ENCODE measurements at places on chromosomes 2 and 18.

DNA sequence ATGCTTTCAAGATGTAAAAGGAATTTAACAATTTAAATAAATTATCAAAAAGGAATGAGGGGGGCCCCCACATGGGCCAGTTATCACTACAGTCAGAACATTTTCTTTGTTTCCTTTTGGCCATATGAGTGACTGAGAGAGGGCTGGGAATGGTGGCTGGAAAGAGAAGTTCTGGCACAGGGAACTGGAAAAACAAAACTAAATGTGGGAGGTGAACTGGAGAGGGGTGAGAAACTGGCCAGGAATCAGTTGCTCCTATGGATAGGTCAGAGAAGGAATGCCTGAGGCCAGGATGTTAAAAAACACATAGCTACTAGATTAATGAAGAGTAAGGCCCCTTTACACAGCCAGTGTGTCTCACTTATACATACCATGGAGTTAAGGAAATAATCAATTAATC, 121.0 kb downstream of the RBMS1 start:
- no peak for DNase-seq

DNA sequence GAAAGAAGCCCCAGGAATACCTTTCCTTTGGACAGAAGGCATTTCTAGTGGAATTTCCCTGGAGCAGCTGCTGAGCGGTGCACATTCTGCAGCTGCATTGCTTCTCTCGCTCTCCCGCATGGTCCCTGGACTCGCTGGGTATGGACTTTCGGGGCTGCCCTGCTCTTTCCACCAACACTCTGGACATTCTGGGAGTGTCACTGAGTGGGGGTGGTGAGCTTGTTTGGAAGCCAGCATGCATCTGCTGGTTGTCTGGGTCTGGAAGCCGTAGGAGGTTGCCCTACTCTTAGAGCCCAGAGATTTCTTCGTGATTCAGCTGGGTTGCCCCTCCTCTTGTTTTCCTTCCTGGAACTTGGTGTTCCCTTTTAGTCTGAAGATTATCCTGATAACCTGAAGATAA, 52.6 kb downstream of the TWIST2 start:
- no peak for DNase-seq

- no peak for DNase-seq
Measured at GRCh38 chr2:169716938-169717690, 16.5 kb upstream of the KLHL23 start.

GRCh38 chr2:191927991-191928390, 81.1 kb upstream of the CAVIN2 start:
- DNase-seq, result no peak

DNA sequence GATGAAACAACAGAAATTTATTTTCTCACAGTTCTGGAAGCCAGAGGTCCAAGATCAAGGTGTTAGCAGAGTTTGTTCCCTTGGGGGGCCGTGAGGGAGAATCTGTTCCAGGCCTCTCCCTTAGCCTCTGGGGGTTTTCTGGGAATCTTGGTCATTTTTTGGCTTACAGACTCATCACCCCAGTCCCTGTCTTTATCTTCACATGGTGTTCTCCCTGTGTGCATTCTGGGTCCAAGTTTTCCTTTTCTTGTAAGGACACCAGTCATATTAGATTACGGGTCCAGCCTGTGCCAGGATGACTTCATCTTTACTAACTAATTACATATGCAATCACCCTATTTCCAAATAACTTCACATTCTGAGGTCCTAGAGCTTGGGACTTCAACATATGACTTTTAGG, 292.5 kb upstream of the TRIB2 start:
- DNase-seq, result no peak

DNA sequence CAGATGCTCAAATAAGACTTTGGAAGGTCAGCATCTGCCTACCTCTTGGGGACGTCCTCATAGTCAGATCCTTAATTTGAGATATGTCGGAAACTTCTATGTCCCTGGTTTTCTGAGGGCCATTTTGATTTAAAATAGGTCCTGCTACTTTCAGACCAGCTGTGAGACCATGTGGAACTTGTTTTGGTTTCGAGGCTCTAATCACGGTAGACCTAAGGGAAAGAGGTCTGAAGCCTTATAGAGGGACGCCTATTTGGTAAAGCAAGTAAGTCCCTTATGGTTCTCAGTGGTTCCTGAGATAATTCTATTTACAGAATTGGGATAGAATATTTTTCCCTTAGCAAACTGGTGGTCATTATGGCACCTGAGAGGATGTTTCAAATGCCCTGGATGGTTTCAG, 75.1 kb downstream of the RFTN2 start:
- DNase-seq, result no peak

DNA sequence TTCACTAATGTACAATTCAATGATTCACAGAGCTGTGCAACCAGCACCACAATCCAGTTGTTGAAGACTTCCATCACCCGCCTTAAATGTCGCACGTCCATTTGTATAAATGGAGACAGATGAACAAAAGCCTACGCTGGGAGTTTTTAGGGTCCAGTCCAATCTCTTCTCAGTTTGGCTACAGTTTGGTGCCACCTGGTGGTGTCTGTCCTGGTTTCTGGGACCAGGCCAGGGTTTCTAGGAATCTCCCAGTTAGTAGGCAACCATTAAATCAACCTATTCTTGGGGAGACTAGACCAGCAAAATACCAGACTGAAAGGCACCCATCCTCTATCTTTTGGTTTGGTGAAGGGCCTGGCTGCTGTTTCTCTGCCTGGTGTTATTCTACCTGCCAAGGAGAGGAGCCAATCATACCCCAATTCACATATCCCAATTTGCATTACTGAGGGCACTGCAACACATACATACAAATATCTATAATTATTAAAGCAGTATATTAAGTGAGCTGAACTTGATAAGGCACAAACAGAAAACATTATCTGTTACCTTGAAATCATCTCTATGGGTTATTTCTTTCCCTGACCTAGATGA, 3.2 kb upstream of the DDX1 start:
- DNase-seq, result peak; percentile 26

DNA sequence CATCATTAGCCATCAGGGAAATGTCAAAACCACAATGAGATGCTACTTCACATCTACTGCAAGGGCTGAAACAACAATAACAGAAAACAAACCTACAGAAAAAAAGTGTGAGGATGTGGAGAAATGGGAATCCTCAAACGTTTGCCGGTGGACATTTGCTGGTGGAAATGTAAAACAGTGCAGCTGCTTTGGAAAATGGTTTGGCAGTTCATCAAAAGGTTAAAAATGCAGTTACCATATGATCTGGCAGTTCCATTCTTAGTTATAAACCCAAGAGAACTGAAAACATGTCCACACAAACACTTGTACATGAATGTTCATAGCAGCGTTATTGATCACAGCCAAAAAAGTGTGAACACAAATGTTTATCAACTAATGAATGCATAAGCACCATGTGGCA, 44.2 kb downstream of the PROC start:
- DNase-seq, result no peak

- no peak for DNase-seq
Measured at GRCh38 chr2:184628051-184628450, 29.7 kb downstream of the ZNF804A start.

- DNase-seq, result no peak
Measured at GRCh38 chr2:15948704-15948957, 8.3 kb downstream of the MYCN start.

DNA sequence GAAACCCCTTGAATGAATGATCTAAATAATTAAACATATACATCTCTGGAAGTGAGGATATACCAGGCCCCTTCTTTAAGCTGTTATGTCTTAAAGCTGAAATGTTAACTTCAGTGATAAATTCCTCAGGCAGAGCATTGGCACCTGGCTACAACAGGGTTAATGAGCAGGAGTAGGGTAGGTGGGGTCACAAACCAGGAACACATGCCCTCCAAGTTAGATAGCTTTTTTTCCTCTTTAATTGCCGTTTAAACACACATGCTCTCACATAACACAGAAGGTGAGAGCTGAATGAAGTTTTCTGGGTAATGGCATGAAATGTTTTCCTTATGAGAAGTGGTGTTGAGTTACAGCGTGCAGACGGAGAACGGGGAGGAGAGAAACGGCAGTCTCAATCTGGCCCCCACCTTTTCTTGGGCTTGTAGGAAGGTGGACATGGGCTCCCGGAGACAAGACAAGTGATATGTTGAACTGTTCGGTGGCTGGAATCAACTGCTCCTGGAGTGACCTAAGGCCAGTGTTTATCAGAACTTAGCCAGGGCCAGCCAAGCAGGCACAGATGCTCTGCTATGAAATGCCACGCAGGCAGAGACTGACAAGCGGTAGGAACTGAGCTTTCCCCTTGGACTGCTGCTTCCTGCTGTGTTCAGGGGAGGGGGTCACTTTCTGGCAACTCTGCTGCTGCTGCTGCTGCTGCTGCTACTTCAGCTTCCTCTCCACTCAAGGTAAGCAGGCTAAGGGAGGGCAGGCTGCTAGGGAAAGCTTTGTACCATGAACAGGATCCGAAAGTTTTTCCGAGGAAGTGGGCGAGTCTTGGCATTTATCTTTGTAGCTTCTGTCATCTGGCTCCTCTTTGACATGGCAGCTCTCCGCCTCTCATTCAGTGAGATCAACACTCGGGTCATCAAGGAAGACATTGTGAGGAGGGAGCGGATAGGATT, at the start of gene GALNT5:
Gene GALNT5, plus strand, starts transcription at position 394 of the 941 bp plus-strand sequence. Its CDS starts 378 bp downstream, at position 772.
- DNase-seq, result no peak

DNA sequence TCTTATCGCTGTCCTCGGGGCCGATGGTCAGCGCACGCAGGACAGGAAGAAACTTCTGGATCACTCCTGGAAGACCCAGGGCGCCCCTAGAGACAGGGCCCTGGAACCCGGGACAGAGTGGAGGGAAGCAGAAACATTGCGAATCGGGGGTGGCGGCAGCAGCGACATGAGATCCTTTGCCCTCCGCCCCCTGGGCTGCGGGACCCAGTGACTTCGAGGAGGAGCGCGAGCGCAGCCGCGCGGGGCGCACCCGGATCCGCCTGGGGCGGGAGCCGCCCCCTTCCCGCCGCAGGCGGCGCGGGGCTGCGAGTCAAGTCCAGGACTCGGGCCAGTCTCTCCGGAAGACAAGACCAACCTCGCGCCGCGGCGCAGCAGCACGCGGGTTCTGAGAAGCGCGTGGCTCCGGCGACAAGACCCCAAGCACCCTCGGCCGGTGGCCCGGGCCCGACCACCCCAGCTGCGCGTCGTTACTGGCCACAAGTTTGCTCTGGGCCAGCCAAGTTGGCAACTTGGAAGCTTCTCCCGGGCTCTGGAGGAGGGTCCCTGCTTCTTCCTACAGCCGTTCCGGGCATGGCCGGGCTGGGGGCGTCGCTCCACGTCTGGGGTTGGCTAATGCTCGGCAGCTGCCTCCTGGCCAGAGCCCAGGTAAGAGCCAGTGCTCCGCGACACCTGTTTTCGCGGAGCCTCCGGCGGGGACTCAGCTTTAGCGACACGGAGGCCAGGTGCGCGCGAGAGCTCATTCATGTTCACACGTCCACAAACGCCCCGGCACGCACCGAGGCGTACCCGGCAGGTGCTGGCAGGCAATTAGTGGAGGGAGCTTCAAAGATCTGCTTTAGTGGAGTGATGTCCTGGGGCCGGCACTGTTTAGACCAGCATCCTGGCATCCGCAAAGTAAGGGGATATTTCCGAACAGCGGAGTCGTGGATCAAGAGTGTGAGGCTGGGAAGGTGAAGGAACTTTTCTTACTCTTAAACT, at the start of gene PTH2R:
Gene PTH2R, plus strand, starts transcription at position 319 of the 978 bp plus-strand sequence. Its CDS starts 252 bp downstream, at position 571.
- DNase-seq, result no peak

DNA sequence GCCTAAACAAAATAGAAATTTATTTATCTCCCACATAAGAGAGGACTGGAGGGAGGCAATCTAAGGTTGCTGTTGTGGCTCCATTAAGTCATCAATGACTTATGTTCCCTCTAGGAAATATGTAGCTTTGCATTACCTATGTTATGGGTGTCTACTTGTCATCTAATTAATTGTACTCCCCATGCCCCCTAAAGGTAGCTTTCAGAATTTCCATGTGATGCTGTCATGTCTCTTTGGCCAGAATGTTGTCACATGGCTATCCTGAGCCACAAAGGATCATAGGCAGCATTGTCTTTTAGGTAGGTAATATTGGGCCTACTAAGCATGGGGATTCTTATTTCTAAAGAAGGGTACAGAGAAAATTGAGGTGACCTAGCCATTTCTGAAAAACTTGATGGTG, 935.6 kb upstream of the FANCL start:
- no peak for DNase-seq

DNA sequence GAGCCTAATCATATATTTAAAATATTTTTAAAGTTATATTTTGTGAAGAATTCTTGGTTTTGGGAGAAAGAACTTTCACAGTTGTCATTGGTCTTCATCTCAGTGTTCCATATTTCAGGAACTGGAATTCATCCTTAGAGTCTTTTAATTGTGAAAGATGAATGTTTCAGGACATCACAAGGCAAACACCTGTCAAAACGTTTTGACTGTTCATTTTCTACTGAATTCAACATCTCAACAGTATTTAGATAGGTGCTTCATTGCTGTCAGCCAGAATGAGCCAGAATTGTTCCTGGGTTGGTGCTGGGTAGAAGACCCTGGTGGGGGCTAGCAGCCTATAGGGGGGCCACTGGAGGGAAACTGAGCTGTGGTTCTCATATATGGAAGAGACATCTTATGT, 255.1 kb upstream of the CXCR4 start:
- no peak for DNase-seq

- no peak for DNase-seq
Measured at GRCh38 chr2:220999356-220999755, 572.7 kb downstream of the EPHA4 start.

DNA sequence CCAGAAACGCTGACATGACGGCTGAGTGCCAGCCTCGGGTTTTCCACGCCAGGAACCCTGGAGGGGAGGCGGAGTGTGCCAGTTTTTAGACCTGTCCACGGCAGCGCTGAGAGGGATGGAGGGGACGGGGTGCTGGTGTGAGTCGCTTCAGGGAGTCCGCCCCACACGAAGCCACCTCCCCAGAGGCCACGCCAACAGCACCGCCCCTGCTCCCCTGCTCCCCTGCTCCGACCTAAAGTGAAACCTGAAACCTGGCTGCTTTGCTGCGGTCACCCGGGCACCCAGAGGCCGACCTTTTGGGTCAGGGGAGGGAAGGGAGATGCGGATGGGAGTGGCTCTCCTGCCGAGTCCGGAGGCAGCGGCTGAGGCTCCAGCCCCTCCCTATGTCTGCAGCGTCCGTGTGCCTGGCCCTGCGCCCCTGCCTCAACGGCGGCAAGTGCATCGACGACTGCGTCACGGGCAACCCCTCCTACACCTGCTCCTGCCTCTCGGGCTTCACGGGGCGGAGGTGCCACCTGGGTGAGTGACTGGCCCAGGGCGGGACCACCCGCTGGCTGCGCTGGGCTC, 38.1 kb downstream of the SNED1 start:
- peak; percentile 91 for DNase-seq

GRCh38 chr2:179588486-179589145, 272.8 kb downstream of the ZNF385B start:
- no peak for DNase-seq

- no peak for DNase-seq
Measured at GRCh38 chr2:69060938-69061501, 48.0 kb downstream of the ANTXR1 start.

- DNase-seq, result no peak
Measured at GRCh38 chr2:25749676-25750075, 76.3 kb upstream of the DTNB start.

GRCh38 chr2:186543561-186544131, 46.2 kb upstream of the ITGAV start:
- DNase-seq, result no peak

DNA sequence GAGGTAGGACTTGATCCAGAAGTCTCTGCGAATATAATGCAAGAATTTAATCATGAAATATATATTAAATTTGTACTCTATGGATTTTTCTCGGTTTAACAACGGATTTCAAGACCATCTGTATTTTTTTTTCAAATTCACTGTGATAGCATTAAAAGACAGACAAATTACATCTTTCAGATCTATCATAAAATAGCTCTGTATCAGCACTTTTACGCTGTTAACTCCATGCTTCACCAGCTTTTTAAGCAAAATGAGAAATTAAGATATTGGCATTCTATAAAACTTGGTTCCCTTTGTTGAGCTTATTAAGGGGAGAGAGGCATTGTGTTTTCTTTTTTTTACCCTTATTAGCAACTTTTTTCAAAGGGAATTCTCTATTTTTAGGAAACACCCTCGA, 1377.6 kb upstream of the NXPH2 start:
- no peak for DNase-seq

Measured in GM20000 (cell line).